ENCODE measurements at places on chromosomes 1 and 21. TPM values are rescaled to one million over a fixed set of nuclear protein-coding genes. Genes with fewer than 3 reads are reported as not detected.

DNA sequence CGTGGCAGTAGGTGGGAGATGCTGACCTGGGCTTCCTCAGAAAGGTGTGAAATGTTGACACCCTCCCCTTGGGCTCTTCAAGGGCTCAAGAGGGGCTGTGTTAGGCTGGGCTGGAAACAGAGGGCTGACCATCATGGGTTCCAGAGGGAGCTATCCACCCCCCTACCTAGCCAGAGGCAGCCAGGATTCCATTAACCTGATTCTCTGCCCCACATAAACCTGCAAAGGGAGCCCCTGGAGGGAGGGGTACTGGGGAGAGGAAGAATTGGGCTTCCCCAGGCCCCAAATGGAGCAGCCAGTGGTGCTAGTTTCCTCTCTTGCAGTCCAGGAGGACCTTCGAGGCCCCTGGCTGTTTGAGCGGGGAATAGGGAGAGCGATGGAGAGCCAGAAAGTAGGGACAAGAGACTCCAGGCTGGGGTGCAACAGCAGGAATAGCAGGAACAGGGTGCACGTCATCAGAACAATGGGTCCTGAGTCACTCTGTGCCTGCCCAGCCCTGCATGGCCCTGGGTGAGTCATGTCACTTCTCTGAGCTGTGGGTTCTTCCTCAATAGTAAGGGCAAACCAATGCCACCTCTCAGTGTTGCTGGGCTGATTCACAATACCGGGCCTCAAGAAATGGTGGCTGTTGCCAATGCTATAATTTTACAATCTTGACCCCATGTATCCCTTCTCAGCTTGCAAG lies 121.2 kb downstream of the EPHB2 start:
- no peak for DNase-seq

The HMCN1 gene
- 13.6 TPM for polyA plus RNA-seq

DNA sequence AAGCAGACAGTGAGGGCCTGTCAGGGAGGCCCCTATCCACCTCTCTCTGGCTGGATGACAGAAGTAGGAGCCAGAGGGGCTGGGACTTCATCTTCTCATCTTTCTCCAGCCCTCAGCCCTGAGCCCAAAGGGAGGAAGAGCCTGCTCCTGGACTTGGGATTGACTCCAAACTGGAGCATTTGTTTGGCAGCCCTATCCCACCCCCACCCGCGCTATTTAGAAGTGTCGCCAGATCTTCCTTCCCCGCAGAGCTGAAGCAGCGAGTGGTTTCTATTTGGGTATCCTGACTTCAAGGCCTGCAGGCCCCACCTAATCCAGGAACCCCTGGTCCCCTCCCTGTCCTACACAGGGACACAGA lies 9.6 kb downstream of the NES start:
- DNase-seq: peak; percentile 87

The LCE2C gene
- polyA plus RNA-seq: not detected

- DNase-seq: no peak
These were observed 3.0 kb upstream of the TMCC2 start for GRCh38 chr1:205224736-205225135.

GRCh38 chr1:187629075-187629474 lies 800.3 kb downstream of the PLA2G4A start:
- DNase-seq: no peak

GRCh38 chr21:15978215-15978738 lies 248.5 kb downstream of the USP25 start:
- DNase-seq: no peak

- no peak for DNase-seq
These were observed 24.2 kb downstream of the MTARC1 start for GRCh38 chr1:220810963-220811362.

- DNase-seq: no peak
These were observed 27.8 kb downstream of the THEM4 start for GRCh38 chr1:151881479-151881878.

The C1orf146 gene
- polyA plus RNA-seq: not detected

- peak; percentile 48 for DNase-seq
These were observed 107.5 kb downstream of the SPAG17 start for GRCh38 chr1:118077331-118078045.

The ATP1A4 gene
- 2.8 TPM for polyA plus RNA-seq

The ATAD3A gene
- 16.7 TPM for polyA plus RNA-seq

DNA sequence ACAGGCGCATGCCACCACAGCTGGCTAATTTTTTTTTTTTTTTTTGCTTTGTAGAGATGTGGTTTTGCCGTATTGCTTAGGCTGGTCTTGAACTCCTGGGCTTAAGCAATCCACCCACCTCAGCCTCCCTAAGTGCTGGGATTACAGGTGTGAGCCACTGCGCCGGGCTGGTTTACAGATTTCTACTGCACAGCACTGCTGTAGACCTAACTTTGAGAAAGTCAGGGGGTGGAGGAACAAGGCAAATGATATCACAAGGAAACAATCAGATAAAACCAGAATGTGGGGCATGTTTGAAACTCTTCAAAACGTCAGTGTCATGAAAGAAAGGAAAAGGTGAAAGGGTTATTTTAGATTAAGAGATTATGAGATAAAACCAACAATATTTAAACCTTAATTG lies 45.3 kb downstream of the URB2 start:
- no peak for DNase-seq
